ENCODE measurements at places on chromosomes 1 and 21. TPM values are rescaled to one million over a fixed set of nuclear protein-coding genes. Genes with fewer than 3 reads are reported as not detected.

DNA sequence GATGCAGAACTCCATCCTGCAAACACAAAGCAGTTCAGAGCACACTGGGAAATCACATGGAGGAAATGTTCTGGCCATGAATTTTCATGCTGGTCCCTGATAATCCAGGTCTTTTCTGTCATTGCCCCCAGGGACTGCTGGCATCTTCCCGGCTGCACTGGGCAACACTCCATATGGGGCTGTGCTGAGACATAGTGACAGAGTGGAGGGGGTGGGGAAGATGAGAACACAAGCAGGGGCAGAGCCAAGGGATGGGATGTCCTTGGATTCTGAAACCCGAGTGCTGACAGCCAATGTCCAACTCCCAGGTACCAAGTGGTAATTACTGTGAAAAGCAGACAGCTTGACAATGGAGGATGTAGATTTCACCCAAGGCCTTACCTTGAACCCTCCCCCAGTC is 185.7 kb downstream of the HIVEP3 start:
- H3K4me3 ChIP-seq, result no peak overlapping the region
- H3K4me1 ChIP-seq, result peaks cover 3% of the 10 kb centered on the region
- DNase-seq, result no peak
- H3K27me3 ChIP-seq, result no peaks in the 10 kb centered on the region
- H3K27ac ChIP-seq, result no peak overlapping the region

DNA sequence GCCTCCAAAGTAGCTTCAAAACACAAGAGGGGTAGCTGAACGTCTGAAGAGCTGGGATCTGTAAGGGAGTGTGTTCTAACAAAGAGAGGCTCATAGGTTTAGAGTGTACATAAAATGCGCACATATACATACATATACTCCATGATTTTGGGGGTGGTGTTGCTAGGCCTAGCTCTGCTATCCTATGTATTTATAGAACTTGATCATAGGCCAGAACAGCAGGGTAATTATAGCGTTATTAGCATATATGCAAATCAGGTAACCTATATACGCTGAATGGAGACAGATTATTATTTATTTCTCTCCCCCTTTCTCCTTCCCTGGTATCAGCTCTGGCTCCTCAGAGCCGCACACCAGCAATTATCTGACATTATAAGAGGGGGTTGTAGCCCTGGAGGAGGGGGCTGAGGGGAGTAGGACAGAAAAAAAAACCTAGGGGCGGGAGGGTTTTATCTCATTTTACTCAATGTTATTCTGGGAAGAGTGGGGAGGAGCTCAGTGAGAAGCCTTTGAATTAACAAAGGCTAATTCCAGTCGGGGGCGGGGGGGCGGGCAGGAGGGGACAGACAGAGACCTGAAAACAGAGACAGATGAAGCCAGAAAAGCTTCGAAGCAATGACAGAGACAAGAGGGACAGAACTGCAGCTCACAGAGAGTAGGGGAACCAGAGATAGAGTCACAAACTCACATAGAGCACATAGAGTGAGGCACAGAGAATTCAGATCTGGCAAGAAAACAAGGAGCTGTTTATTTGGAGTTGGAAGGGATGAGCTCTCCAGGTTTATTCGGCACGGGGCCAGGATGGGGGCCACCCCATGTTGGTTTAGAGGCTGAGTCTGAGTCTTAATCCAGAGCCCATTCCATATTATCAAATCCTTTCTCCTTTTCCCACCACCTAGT is 63.0 kb downstream of the RHBG start:
- H3K4me3 ChIP-seq, result no peak overlapping the region
- no peak overlapping the region for H3K27ac ChIP-seq
- H3K4me1 ChIP-seq, result peaks cover 15% of the 10 kb centered on the region
- no peaks in the 10 kb centered on the region for H3K36me3 ChIP-seq
- no peak for DNase-seq

GRCh38 chr21:31885146-31885545 is 12.3 kb downstream of the HUNK start:
- H3K4me3 ChIP-seq, result no peak overlapping the region
- no peak overlapping the region for H3K27ac ChIP-seq
- peaks cover 10% of the 10 kb centered on the region for H3K4me1 ChIP-seq
- no peak for DNase-seq
- no peaks in the 10 kb centered on the region for H3K36me3 ChIP-seq
- H3K27me3 ChIP-seq, result no peaks in the 10 kb centered on the region

GRCh38 chr1:163766257-163766918 is 444.6 kb downstream of the NUF2 start:
- no peaks in the 10 kb centered on the region for H3K36me3 ChIP-seq
- DNase-seq, result no peak
- no peaks in the 10 kb centered on the region for H3K4me1 ChIP-seq
- no peaks in the 10 kb centered on the region for H3K27me3 ChIP-seq

GRCh38 chr1:51615780-51616291 is 1.1 kb upstream of the OSBPL9 start:
- no peak for DNase-seq
- H3K27ac ChIP-seq, result no peak overlapping the region
- H3K4me3 ChIP-seq, result no peak overlapping the region
- no peaks in the 10 kb centered on the region for H3K27me3 ChIP-seq

DNA sequence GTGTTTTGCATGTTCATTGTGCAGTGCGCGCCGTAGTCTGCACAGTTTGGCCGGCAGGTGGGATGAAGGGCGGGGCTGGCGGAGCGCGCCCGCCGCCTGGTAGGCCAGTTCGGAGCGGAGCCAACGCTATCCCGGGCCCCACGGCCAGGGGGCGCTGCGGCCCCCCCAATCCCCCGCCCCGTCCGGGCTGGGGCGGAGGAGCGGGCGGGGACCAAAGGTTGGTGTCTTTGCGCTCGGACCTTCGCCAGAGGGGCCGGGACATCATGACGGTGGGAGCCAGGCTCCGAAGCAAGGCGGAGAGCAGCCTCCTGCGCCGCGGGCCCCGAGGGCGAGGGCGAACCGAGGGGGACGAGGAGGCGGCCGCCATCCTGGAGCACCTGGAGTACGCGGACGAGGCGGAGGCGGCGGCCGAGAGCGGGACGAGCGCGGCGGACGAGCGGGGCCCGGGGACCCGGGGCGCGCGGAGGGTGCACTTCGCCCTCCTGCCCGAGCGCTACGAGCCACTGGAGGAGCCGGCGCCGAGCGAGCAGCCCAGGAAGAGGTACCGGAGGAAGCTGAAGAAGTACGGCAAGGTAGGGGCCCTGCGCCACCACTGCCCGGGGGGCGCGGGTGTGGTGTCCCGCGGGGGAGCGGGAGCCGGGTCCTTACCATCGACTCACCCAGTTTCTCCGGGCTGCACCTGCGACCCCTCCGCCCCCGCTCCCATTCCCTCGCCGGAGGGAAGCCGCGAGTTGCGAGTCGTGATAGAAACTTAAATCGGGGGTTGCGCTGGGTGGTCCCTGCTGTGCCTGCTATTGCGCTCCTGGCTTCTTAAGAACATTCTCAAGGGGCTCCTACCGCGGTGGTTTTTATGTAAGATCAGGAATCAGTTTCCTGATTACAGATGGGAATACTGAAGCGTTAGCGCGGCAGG is at the start of gene C1orf115:
Gene C1orf115, plus strand, starts transcription at position 224 of the 913 bp plus-strand sequence. Its CDS starts 40 bp downstream, at position 264.
- H3K27ac ChIP-seq, result peak within 1 kb of the TSS; percentile 88
- no peaks in the 10 kb centered on the region for H3K36me3 ChIP-seq
- DNase-seq, result peak; percentile 91
- peak within 1 kb of the TSS; percentile 94 for H3K4me3 ChIP-seq
- peaks cover 5% of the 10 kb centered on the region for H3K4me1 ChIP-seq

- peaks cover 6% of the 10 kb centered on the region for H3K4me1 ChIP-seq
- no peaks in the 10 kb centered on the region for H3K36me3 ChIP-seq
- no peak for DNase-seq
- H3K27ac ChIP-seq, result no peak overlapping the region
- H3K4me3 ChIP-seq, result no peak overlapping the region
- H3K27me3 ChIP-seq, result no peaks in the 10 kb centered on the region
Measured at GRCh38 chr21:46596201-46596600, 8.7 kb downstream of the S100B start.

DNA sequence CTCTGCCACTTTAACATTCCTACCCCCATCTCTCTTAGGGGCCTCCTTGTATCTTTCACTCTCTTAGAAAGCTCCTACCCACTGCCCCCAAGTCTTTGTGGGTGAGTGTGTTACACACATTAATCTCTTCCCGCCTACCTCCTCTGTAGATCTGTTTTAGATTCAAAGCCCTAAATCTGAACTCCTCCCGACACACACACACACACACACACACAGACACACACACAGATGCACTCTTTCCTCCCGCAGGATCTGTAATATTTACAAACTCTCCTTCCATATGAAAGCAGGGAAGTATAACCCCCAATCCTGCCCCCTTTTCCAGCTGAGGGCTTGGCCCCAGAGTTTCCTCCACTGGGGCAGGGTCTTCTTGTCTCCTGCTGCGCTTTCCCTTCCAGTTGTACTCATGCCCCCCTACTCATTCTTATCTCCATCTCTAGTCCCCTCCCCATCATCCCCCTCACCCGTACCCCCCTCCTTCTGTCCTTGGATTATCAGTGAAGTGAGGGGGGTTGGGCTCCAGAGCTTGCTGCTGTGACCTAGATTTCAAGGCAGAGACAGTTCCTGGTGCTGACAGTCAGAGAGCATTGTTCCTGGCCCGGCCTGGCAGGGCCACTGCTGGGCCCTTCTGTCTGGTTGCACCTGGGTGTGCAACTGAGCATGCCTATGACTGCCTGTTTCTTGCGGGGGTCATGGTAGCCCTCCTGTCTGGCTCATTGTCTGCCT is 4.3 kb downstream of the PEA15 start:
- no peak for DNase-seq
- H3K27ac ChIP-seq, result no peak overlapping the region
- no peak overlapping the region for H3K4me3 ChIP-seq
- H3K4me1 ChIP-seq, result peaks cover 21% of the 10 kb centered on the region
- no peaks in the 10 kb centered on the region for H3K36me3 ChIP-seq

DNA sequence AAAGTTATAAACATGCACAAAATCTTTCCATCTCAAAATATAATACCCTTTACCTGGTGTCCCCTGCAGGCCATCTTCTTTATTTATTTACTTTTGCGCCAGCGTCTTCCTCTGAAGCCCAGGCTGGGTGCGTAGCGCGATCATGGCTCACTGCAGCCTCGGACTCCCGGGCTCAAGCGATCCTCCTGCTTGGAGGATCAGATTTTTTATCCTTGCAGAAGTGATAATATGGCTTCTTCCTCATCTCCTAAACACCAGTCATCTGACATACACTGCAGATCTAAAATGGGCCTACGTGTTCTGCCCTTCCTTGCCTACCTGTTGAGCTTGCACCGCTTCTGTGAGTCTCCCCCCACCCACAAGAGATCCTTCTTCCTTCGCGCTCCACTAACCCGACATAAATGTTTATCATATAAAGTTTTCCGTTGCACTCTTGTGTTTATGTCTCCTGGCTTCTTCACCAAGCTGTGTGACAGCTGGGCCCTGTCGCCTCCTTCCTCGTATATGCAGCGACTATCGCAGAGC is 506 bp upstream of the SRP9 start:
- peaks cover 29% of the 10 kb centered on the region for H3K4me1 ChIP-seq
- H3K36me3 ChIP-seq, result no peaks in the 10 kb centered on the region
- no peaks in the 10 kb centered on the region for H3K27me3 ChIP-seq
- no peak for DNase-seq
- peak overlapping the region; percentile 76 for H3K27ac ChIP-seq
- H3K4me3 ChIP-seq, result peak overlapping the region; percentile 20

DNA sequence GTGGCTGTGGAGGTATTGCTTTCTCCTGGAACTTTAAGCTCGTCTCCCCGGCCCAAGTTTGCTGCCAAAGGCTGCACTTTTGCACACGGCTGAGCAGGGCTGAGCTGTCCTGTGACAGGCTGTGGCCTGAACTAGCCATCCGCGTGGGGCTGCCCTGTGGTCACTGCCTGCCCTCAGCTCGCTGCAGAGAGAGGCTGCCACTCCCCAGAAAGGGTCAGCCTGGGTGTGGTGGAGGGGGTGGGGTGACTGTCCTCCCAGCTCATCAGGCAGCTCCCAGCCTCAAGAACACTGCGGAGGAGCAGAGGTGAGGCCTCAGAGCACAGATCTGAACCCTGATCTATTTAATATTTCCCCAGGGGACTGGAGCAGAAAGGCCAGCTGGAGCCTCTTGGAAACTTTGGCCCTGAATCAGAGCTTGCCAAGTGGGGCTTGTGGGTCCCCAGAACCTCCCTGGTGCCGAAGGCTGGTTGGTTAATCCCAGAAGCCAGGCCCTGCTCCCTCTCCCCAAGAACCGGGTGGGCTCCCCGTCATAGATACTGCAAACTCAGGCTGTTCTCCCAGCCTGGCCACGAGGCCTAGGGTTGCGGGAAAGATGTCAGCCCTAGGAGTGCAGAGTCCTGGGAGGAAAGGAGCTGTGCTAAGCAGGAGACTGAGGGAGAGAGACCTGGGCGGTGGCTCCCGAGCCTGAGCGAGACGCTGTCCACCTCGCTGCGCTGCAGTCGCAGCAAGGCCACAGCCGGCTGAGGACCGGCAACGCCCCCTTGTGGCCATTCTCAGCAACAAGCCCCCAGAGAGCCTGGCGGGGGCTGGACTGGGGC is 125.1 kb upstream of the IPO9 start:
- peak overlapping the region; percentile 27 for H3K27ac ChIP-seq
- DNase-seq, result peak; percentile 94
- H3K27me3 ChIP-seq, result no peaks in the 10 kb centered on the region
- peaks cover 10% of the 10 kb centered on the region for H3K4me1 ChIP-seq

DNA sequence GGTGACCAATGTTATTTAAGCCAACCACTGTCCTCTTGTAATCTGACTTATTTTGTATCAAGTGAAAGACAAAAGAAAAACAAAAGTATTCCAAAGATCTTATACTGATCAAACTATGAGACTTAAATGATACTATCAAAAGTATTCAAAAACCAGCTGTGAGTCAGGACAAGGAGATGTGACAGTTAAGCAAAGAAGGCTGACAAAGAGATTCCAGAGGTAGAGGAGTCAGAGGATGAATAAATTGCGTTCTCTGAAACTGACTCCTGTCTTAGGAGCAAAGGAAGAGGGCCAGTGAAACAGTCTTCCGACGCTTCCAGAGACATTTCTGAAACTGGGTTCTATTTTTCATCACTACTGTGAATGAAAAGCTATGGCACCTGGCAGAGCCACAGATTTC is 20.9 kb downstream of the TMEM50B start:
- no peaks in the 10 kb centered on the region for H3K36me3 ChIP-seq
- no peaks in the 10 kb centered on the region for H3K4me1 ChIP-seq
- no peak overlapping the region for H3K27ac ChIP-seq
- no peak overlapping the region for H3K4me3 ChIP-seq
- DNase-seq, result no peak

Gene RNF186
- polyA plus RNA-seq, result 2.0 TPM

Gene ACTL8
- polyA plus RNA-seq, result not detected

Gene BEND5
- 6.2 TPM for polyA plus RNA-seq

Gene LAMB3
- 48.8 TPM for polyA plus RNA-seq

Gene EBNA1BP2
- polyA plus RNA-seq, result 73.7 TPM

Gene PTGS2
- polyA plus RNA-seq, result 6.2 TPM

Gene FAM177B
- polyA plus RNA-seq, result 1.2 TPM

Gene SPRR5
- not detected for polyA plus RNA-seq

Gene KCNH1
- polyA plus RNA-seq, result 0.17 TPM
